A549 treated with ZK216348 at 1 μM for 4 hours (cell line): ENCODE measurements at places on chromosomes 16 and 17. TPM values are rescaled to one million over a fixed set of nuclear protein-coding genes. Genes with fewer than 3 reads are reported as not detected.

Gene GP1BA
- total RNA-seq = not detected in 5 replicates

Gene TEX19
- total RNA-seq = 0.34 to 0.83 TPM (median 0.43 TPM) in 5 replicates

Gene MYOCD
- total RNA-seq = 0.39 to 1.9 TPM (median 1.0 TPM) in 5 replicates

Gene RND2
- total RNA-seq = 0.13 to 0.25 TPM (median 0.16 TPM) in 4 of 5 replicates, not detected in the other

Gene TRAP1
- 98.4 to 147 TPM (median 136 TPM) in 5 replicates for total RNA-seq

Gene ERN2
- total RNA-seq = 0.20 TPM in 1 of 5 replicates, not detected in the others

Gene PRDM7
- not detected in 5 replicates for total RNA-seq

Gene TBC1D3B
- total RNA-seq = 1.5 to 4.3 TPM (median 3.4 TPM) in 5 replicates

Gene GNAO1
- 0.36 to 1.0 TPM (median 0.49 TPM) in 5 replicates for total RNA-seq

Gene HEATR9
- total RNA-seq = not detected in 5 replicates

Gene WDR59
- 23.4 to 34.2 TPM (median 31.0 TPM) in 5 replicates for total RNA-seq

Gene NUTF2
- 230 to 282 TPM (median 237 TPM) in 5 replicates for total RNA-seq

Gene RAC3
- total RNA-seq = 21.9 to 40.8 TPM (median 38.8 TPM) in 5 replicates

Gene HDAC5
- total RNA-seq = 7.9 to 19.4 TPM (median 14.4 TPM) in 5 replicates

Gene KRTAP9-4
- total RNA-seq = not detected in 5 replicates

Gene SEPTIN1
- total RNA-seq = 1.9 to 2.3 TPM (median 2.2 TPM) in 5 replicates

Gene BPTF
- 29.9 to 46.2 TPM (median 37.8 TPM) in 5 replicates for total RNA-seq

Gene STX1B
- total RNA-seq = 1.6 to 2.9 TPM (median 1.8 TPM) in 5 replicates

Gene PLLP
- total RNA-seq = 1.0 to 1.6 TPM (median 1.1 TPM) in 5 replicates

Gene HNF1B
- 17.9 to 24.3 TPM (median 22.8 TPM) in 5 replicates for total RNA-seq

Gene KCNH6
- total RNA-seq = not detected in 5 replicates

Gene KRTAP4-5
- not detected in 5 replicates for total RNA-seq

Gene MYH4
- not detected in 5 replicates for total RNA-seq

Gene ABCA3
- 13.8 to 23.1 TPM (median 19.7 TPM) in 5 replicates for total RNA-seq

Gene SMIM5
- total RNA-seq = 0.64 to 1.4 TPM (median 1.1 TPM) in 5 replicates

Gene PDILT
- total RNA-seq = not detected in 5 replicates

Gene TMC7
- 6.9 to 10.5 TPM (median 8.7 TPM) in 5 replicates for total RNA-seq

Gene PLEKHH3
- total RNA-seq = 7.7 to 20.0 TPM (median 18.9 TPM) in 5 replicates

Gene EPN3
- total RNA-seq = 0.16 to 0.28 TPM (median 0.20 TPM) in 4 of 5 replicates, not detected in the other

Gene HES7
- total RNA-seq = 1.1 to 5.5 TPM (median 4.0 TPM) in 5 replicates

Gene MLYCD
- total RNA-seq = 1.3 to 1.9 TPM (median 1.8 TPM) in 5 replicates

Gene SLC13A2
- total RNA-seq = 0.08 to 0.20 TPM (median 0.16 TPM) in 5 replicates

Gene KCNJ16
- total RNA-seq = 0.06 to 0.26 TPM (median 0.11 TPM) in 5 replicates

Gene SYCE1L
- 5.2 to 8.0 TPM (median 7.8 TPM) in 5 replicates for total RNA-seq

Gene CA7
- total RNA-seq = not detected in 5 replicates

Gene SLFN14
- not detected in 5 replicates for total RNA-seq

Gene DCTN5
- 68.4 to 82.1 TPM (median 72.7 TPM) in 5 replicates for total RNA-seq

Gene TNFRSF17
- not detected in 5 replicates for total RNA-seq

Gene C17orf67
- total RNA-seq = 1.3 to 2.8 TPM (median 2.4 TPM) in 5 replicates

Gene PYY
- total RNA-seq = not detected in 5 replicates

Gene NAGS
- 0.76 to 2.5 TPM (median 1.1 TPM) in 5 replicates for total RNA-seq

Gene TBC1D10B
- 19.1 to 34.9 TPM (median 33.6 TPM) in 5 replicates for total RNA-seq

Gene CD300LB
- total RNA-seq = 0.11 TPM in 1 of 5 replicates, not detected in the others

Gene DCUN1D3
- total RNA-seq = 5.6 to 6.9 TPM (median 6.0 TPM) in 5 replicates

Gene CCL23
- not detected in 5 replicates for total RNA-seq

Gene TBC1D28
- not detected in 5 replicates for total RNA-seq

Gene MT2A
- 867 to 1,542 TPM (median 1,146 TPM) in 5 replicates for total RNA-seq

Gene PIRT
- not detected in 5 replicates for total RNA-seq

Gene SULT1A2
- total RNA-seq = 0.12 TPM in 1 of 5 replicates, not detected in the others

Gene PLA2G10
- 0.38 to 0.41 TPM (median 0.39 TPM) in 3 of 5 replicates, not detected in the others for total RNA-seq

Gene NPIPB6
- total RNA-seq = 1.4 to 2.9 TPM (median 1.5 TPM) in 5 replicates

Gene ACSM2A
- not detected in 5 replicates for total RNA-seq
